ENCODE measurements at places on chromosomes 11 and 22.

DNA sequence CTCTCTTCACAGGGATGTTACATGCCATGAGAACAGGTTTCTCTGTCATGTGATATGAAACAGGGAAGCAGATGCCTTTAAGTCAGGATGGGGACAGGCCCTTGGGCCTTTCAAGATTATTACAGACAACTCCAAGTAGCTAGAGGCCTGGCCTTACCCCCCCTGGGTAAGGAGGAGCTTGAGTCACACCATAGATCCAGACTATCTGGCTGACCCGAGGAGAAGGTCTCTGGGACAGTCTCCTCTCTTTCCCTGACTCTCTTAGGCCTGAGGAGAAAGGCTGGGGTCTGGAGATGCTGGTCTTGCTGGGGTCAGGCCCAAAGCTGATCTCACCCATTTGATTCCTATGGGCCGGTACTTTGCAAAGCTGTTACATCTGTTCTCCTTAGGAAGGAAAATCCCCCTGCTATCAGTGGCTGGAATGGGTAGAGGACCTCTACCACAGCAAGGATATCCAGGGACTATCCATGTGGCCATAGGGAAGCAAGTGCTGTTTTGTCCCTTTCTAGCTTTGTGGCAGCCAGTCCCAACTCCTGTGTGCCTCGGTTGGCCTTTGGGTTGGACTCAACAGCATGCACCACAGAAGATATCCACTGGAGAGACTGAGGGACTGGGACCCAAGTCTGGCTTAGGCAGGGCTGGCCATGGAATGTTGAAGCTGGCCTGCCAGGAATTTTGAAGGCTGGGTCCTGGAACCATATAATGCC is 25.2 kb downstream of the RELT start:
- DNase-seq: no peak

DNA sequence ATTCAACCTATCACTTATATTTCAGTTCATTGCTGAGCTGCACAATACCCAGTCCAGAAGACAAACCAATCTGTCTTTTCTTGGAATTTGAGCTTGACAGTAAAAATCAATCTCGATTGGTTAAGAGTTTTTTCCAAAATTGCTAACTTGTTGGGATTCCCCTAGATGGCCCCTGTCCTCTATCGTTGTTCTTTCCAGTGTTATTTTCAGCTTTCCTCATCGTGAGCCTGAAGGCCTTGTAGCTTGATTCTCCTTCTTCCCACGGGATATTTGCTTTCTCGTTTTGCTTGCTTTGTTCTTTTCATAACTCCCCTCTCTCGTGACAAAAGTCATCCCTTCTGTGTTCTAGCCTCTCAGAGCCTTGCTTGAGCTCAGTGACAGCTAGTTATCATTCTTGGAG is 3.1 kb downstream of the OR8B8 start:
- DNase-seq: no peak

DNA sequence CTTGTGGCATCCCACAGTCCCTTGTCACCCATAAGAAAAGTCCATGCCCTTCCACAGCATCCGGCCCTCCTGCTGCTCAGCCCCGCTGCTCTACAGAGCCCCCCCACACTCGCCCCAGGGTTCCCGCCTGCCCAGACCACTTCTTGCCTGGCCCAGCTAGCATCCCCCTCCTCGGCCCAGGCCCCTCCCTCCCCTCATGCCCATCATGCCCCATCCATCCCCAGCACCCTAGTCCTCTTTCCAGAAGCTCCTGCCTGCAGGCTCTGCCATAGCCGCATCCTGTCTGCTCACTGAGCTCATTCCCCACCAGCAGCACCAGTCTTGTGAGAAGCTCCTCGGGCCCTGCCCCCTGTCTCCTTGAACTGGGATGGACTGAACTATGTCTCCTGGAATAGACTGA is 54.4 kb downstream of the LINC01488 start:
- DNase-seq: no peak

GRCh38 chr11:119741369-119742262 is 12.6 kb upstream of the NECTIN1 start:
- DNase-seq: peak; percentile 95

DNA sequence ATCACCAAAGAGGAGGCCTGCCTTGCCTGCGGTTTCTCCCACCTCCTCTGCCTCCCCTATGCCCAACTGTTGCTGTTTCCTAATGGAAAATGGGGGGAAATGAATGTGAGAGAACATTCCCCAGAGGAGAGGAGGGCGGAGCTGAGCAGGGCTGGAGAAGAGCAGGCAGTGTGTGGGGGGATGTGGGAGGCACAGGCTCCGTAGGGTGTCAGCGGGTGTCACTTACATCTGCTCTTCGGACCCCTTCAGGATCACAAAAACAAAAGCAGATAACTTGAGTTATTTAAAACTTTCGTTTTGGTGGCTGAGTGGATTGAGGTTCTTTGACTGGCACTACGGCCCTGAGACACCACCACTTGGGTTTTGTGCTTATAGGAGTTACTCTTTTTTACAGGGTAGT is 93.8 kb downstream of the CEP164 start:
- no peak for DNase-seq

- no peak for DNase-seq
Measured at GRCh38 chr22:28819253-28820096, 19.1 kb upstream of the XBP1 start.

DNA sequence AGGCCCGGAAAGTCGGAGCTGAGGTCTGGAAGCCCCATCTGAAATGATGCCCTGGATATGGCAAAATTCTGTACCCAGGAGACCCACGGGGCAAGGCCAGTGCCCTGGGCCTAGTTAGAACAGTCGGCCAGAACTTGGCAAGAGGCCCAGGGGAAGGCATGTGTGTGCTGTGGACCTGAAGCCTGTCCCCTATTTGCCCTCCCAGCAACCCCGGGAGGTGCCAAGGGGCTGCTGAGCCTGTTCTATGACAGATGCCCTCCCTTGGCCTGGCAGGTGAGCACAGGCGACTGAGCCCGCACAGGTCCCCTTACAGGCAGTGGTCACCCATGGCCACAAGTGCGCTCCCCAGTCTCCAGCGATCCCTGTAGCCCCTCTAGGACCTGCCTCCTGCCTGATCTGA is 51.7 kb downstream of the NAT10 start:
- DNase-seq: no peak

GRCh38 chr11:65314501-65315203 is at the start of gene CDC42EP2:
Gene CDC42EP2 (plus strand): TSS chr11:65314866. CDS start chr11:65320899, 6,033 bp downstream.
- peak; percentile 95 for DNase-seq

DNA sequence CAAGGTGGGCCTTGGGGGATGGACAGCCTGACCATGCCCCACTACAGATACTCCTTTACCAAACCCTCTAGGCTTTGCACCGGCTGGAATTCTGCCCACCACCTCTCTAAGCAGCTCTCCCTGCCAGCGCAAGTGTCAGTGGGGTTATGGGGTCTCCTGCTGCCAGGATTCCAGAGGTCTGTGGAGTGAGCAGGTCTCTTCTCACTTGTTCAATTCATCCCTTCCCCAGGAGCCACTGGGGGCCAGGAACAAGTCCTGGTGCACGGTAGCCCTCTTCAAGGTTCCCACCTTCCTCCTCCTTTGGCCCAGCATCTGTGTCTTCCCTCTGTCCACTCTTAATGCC is 30.5 kb downstream of the CCDC15 start:
- DNase-seq: no peak

DNA sequence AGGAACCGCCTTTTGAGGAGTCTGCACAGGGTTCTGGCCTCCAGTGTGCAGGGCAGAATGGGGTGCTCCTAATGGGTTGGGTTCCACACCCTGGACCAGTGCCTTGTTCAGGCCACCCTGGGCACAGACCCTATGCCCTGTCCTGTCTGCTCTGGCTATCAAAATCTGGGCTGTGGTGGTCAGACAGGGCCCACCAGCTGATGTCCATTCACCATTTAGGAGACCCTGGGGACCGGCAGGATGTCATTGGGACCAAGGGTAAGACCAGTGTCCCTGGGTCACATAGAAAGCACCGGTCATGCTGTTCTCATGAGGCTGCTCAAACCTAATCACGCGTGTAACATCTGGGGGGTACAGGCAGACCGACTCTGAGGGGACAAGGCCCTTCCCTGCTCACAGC is 37.3 kb downstream of the PARVG start:
- DNase-seq: no peak

GRCh38 chr22:50058906-50059880 is 1.1 kb upstream of the TTLL8 start:
- peak; percentile 92 for DNase-seq

DNA sequence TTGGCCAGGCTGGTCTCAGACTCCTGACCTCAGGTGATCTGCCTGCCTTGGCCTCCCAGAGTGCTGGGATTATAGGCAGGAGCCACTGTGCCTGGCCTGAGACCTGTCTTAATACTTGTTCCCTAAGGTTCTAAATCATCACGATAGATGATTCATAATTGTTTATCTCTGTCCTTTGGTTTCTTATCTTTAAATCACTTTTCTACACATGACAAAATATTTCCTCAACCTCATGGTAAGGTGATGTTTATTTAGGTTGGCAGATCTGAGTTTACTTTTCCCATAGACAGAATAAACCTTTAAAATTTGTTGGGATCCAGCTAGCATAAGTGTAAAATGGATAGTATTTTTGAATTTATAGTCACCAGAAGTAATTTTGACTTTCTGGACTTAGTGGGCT is 3.5 kb downstream of the PSMD13 start:
- no peak for DNase-seq

DNA sequence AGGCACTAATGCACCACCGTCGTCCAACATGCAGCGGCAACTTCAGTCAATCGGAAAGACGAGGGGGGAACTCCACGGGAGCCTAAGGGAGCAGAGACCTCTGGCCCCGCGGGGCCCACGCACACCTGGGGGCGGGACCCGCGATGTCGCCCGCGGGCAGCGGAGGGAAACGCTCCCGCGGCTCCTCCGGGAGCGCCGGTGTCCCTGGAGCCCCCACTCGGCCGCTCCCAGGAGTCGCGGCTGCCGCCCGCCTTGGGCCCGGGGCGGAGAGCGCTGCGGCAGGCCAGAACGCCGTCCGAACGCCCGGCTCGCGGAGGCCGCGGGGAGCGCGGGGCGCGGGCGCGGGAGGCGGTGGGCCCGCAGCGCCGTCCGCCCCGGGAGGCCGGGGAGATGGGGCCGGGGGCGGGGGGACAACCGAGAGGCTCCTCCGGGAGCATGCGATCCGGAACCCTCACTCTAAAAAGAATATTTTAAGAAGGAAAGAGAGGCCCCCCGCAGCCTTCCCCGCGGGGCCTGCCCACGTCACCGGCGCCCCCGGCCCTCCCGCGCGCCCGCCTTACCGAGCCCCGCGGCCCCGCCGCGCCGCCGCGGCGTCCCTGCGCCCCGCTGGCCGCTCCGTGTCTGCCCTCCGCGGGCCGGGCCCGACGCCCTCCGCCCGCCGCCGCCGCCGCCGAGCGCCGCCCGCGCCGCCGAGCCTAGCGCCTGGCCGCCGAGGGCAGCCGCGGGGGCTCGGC is 86.6 kb upstream of the ARHGAP32 start:
- DNase-seq: peak; percentile 65

GRCh38 chr11:62603072-62603408 is 1.4 kb upstream of the MTA2 start:
- DNase-seq: no peak

GRCh38 chr11:75286826-75287465 is 46.4 kb downstream of the TPBGL start:
- no peak for DNase-seq

- peak; percentile 62 for DNase-seq
Measured at GRCh38 chr11:69475866-69476471, 5.5 kb upstream of the LINC01488 start.

DNA sequence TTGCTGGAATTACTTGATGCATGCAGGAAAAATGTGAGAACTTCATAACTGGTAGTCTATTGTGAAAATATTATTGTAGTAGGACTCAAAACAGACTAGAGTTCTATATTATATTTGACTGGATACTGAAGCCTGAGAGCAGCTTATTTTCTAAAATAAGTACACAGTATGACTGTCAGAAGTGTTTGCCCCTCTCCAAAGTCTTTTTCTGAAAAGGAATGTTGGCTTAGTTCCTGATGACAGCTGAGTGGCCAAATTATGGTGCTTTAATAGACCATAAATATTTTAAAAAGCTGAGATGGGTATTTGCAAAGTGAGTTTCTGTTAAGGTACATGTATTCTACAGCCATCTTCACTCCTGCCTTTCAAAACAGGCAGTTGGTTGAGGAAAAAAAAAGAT is 13.1 kb downstream of the ZBED5 start:
- no peak for DNase-seq

GRCh38 chr11:124791626-124792341 is 8.4 kb downstream of the MSANTD2 start:
- no peak for DNase-seq

DNA sequence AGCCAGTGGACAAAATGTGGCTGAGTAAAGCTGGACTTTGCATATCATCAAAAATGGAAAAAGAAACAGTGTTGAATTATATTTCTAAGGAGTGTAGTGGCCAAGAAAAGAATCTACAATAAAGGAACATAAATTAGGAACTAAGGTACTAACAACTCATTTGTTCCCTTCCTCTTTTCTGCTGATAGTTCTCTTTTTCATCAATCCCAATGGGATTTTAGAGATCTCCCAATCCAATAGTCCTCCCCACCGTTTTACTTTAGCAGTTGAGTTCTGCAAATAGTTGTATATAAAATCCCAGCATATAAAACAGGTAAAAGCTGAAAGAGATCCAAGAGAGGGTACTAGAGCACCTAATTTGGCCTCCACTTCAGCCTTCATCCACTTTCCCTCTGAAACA is 2.0 kb downstream of the PRCP start:
- no peak for DNase-seq

- DNase-seq: no peak
Measured at GRCh38 chr11:130151196-130151595, 8.4 kb upstream of the ST14 start.

DNA sequence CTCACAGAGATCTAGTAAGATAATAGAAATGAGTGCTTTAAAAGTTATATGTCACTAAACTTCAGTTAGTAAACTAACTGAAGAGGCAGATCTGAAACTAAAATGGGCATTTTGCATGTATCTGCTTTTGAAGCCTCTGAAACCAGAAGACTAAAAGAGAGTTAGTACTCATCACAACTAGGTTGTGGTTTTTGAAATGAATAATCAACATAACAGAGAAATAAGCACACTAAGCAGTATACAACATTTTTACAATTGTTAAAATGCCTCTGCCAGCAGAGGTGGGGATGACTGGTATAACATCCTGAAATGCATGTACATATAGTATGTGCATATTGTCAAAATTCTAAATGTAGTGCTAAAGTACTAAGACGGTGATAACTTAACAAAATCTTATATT is 564.5 kb downstream of the DLG2 start:
- no peak for DNase-seq

DNA sequence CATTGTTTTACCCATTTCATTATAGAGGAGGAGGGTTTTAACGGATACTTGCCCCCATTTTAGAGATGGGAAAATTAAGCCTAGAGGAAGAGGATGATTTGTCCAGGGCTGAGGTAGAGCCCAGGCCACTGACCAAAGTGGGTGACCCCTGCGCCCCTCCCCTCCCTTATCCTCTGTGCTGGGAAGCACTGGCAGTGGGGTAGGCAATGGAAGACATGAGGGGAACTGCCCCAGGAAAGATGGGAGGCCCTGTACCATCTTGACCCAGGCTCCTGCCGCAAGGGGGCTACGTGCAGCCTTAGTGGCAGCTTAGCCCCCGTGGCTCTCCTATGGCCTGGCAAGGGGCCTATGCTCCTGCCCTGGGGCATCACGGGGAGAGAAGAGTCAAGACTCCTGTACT is 76.4 kb upstream of the MYOD1 start:
- DNase-seq: no peak

All from iPS-NIHi11 (cell line).